ENCODE measurements at places on chromosomes 3 and 15.

DNA sequence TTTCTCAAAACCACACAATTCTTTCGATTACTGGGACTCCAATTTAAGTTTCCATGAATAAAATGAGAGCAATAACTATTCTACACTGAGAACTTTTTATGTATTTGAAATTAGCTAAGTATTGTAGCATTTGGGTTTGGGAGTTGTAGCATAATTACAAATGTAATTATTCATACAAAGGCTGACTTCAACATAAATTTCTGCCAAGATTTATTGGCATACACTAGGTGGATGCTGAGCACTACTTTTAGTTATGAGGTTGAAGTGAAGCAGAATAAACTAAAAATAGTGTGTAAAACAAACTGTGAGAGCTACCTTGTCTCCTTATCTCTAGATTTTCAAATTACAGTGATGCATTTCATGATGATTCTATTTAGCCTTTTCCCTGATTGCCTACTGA lies 516.1 kb downstream of the ZNF385D start:
- no peak for DNase-seq

DNA sequence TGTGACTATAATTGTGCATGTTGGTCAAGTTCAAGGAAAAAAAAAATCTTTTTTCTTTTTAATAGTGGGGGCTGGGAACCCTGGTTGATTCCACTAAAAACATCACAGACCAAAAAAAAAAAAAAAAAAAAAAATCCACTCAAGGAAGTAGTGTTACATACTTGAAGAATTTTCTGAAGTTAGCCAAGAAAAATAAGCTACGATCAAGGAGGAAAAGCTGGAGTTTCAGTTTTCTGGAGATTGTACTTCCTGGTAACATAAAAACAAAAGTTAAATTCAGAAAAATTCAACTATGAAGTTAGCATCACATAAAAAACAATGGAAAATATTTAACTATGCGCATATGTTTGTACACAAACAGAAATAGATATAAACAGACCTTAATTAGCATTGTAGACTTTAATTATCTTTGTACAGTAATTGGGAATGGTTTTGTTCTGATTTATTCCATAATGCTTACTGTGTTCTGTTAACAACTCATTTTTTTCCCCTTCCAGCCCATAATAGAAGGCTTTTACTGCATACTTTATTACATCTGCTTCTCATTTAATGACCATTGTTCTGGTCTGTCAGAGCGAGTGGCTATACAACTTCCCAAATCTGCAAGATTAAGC lies 194.3 kb downstream of the RORA start:
- no peak for DNase-seq

GRCh38 chr3:159763602-159764489 lies 224.8 kb upstream of the IL12A start:
- DNase-seq: no peak

DNA sequence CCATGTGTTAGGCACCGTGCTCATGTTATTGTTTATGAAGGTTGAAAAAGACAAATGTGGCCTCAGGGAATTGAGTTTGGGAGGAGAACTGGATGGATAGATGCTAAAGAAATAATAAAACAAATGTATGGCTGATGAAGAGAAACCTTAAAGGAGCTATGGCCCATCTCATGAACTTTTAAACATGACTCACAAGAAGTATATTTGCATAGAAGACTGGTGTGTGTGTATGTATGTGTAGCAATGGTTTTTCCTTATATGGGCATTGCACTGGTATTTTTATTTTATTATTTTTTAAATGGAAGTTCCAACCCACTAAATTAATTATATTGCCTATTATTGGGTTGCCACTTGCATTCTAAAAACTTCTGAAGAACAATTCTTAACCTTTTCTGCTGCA lies 31.1 kb downstream of the CACNA2D3 start:
- no peak for DNase-seq

- DNase-seq: no peak
Observed at GRCh38 chr15:39391230-39391629, 189.6 kb upstream of the THBS1 start.

DNA sequence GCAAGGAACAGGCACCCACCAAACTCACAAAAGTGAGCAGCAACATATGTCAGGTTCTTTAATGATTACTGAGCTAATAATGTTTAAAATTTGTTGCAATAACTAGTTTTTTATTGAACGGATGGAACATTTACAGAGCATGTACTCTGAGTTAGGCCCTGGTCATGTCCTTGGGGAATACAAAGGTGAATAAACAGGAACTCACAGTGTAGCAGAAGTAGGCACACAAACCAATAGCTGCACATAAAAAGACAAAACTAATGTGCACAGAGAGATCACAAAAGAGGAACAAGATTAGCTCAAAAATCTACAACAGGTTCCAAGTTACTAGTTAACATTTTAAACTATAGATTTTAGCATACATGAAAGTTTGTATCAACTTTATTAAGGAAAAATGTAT lies 505.3 kb upstream of the PPP2R3A start:
- no peak for DNase-seq

DNA sequence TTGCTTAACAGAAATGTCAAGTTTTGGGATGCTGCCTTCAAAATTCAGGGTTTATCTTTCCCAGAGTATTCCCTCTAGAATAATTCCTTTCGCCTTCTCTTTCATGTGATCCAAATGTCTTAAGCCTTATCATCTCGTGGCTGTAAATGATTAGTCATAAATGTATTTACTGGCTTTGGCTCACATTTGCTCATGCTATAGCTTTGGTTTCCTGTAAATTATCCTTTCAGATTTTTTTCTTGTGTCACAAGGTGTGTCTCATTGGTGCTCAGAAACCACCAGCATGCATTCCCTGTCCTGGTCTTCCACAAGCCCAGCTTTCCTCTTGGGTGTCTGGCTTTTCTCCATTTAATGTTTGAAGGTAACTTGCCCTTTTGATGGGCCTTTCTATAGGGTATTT lies 692.7 kb upstream of the ALCAM start:
- no peak for DNase-seq

- DNase-seq: no peak
Observed at GRCh38 chr15:59048897-59049296, 56.0 kb upstream of the CCNB2 start.

- DNase-seq: no peak
Observed at GRCh38 chr3:45275006-45275704, 49.1 kb upstream of the TMEM158 start.

DNA sequence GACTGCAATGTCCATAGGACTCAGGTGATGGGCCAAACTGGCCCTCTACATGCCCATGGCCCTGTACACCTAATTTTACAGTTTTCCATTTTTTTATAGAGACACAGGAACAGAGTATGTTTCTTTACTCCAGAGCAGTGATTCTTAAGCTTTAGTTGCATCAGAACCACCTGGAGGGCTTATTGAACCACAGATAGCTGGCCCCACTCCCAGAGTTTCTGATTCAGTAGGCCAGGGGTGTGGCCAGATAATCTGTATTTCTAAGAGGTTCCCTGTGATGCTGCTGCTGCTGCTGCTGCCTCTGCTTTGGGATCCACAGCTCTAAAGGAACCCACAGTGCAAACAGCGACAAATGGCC lies 5.1 kb downstream of the RBP1 start:
- DNase-seq: no peak

GRCh38 chr3:98722389-98722788 lies 40.8 kb upstream of the ST3GAL6 start:
- no peak for DNase-seq

GRCh38 chr3:58334013-58334321 lies 1.3 kb downstream of the PXK start:
- DNase-seq: no peak

DNA sequence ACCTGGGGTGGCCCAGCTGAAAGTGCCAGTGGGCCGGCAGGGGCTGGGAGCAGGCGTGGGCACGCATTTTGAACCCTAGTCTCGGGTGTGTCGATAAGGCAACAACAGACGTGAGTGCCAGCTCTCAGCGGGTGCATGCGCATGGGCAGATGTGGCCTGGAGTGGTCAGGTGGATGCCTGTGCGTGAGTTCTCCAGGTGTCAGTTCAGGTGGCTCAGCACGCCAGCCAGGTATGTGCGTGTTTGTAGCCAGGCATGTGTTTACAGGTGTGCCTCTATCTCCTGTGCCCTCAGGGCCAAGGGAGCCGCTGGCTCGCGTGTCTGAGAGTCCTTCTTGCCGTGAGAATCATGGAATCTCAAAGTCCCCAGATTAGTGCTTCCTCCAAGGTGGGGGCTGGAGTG lies 14.8 kb downstream of the CYP1A2 start:
- no peak for DNase-seq

GRCh38 chr3:128343287-128344051 lies 123.2 kb downstream of the DNAJB8 start:
- no peak for DNase-seq

DNA sequence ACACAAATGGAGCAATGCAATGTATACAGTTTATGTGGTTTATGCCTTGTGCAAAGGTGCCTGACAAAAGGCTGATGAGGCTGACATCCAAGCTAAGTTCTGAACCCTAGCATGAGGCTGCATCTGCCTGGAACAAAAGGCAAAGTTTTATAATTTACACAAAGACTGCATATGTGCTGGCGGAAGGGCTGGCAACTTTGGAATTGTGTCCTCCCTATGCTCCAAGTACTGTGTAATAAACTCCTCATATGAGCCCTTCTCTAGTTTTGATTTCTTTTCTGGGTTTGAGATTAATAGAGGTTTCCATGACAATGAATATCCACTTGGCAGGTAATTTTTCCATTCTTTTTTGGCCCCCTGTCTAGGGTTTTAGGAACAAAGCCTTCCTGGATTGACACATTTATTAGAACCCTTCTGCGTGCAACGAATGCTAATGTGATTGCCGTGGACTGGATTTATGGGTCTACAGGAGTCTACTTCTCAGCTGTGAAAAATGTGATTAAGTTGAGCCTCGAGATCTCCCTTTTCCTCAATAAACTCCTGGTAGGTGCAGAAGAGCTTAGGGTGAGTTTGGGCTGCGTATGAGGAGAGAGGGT lies 10.8 kb downstream of the PLA1A start:
- no peak for DNase-seq

DNA sequence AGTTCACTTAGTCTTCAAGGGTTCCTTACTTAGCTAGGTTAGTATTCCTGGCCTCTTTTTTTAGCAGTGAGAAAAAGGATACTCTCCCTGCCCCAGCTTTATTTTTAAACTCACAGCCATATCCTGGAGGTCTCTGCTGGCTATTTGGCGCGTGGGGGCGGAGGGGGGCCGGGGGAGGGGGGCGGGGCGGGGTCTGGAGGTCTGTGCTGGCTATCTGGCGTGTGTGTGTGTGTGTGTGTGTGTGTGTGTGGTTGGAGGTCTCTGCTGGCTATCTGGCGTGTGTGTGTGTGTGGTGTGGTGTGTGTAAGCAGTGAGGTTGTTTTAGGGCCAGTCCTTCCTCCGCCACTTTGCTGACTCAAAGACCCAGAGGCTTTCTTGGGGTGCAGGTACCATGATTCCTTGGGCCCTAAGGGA lies 579 bp upstream of the PLAAT1 start:
- no peak for DNase-seq

- no peak for DNase-seq
Observed at GRCh38 chr3:159924411-159924810, 64.2 kb upstream of the IL12A start.

DNA sequence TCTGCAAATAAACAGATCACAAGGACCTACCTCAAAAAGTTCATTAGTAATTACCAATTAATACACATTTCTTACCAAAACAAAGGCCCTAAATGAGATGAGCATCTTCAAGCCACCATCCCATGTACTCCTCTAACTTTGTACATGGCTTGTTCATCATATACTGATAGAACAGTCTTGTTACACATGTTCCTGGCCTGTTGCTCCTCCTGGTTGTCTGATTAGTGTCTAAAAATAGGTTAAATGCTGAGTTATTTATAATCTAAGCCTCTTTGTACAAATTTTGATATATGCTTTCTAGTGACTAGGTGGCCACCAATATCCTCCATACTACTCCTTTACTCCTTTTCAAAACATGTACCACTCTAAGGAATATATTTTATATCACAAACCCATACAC lies 25.0 kb downstream of the TBC1D5 start:
- no peak for DNase-seq

GRCh38 chr15:79635149-79635771 lies 203.1 kb downstream of the MINAR1 start:
- DNase-seq: no peak

DNA sequence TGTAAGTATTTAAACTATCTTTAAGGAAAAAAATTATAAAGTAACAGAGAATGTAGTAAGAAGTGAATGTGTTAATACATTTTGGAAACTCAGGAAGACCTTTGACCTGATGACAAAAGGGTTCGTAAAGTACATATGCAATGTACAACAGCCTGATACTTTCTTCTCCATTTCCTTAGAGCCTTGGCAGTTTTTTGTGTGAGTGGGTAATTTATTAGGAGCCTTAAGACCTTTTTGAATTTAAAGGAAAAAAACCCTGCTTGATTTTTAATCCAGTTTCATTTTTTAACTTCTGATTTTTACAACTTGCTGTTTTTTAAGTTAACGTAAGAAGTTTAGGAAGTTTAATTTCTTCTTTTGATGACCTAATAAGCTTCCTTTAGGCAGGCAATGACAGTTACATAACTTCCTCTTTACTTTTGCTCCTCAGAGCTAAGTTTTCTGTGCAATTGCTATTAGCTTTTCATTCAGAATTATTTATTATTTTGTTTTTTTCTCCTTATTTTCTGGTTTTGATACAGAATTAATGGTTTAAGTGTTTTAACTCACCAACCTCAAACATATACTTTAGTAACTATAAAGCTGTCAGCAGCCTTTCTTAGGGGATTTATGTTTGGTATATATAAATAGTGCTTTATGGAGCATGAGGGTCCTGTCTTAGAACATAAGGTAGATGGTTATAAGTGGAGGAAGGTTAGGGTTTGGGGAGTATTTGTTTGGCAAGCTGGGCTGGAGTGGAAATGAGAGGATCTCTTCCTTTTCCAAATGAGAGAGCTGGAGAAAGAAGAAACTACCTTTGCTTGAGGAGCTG lies 35.2 kb downstream of the ARMC8 start:
- DNase-seq: no peak

DNA sequence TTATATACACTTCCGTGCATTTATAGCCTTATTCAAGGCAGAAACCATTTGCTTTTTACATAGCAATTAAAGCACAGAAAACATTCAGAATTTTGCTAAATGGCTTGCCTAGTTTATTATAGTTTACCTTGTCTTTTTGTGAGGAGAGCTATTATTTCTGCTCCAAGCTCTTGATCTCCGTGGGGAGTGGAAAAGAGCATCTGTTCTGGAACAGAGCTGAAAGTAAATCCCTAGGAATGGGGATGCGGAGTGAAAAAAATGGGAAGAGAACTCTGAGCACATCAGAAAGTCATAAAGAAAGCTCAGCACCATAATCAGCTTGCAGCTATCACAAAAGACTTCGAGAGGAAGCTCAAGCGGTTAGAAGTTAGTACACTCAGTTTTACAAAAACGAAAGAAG lies 1006.7 kb downstream of the ROBO2 start:
- DNase-seq: no peak

Measured in activated naive CD8-positive, alpha-beta T cell treated with anti-CD3 and anti-CD28 coated beads, Interleukin-2, amount 50 U/mL, for 16 hours (primary cell).